Stimulated activated CD4-positive, alpha-beta T cell treated with anti-CD3 and anti-CD28 coated beads, Interleukin-1b, Interleukin-23, amount 100 ng/mL, for 1 hour (primary cell): ENCODE measurements at places on chromosomes 12 and 14.

GRCh38 chr12:92248977-92249376, 103.3 kb upstream of the BTG1 start:
- no peak for DNase-seq

GRCh38 chr14:68688872-68689371, 103.9 kb downstream of the ZFP36L1 start:
- DNase-seq, result no peak

DNA sequence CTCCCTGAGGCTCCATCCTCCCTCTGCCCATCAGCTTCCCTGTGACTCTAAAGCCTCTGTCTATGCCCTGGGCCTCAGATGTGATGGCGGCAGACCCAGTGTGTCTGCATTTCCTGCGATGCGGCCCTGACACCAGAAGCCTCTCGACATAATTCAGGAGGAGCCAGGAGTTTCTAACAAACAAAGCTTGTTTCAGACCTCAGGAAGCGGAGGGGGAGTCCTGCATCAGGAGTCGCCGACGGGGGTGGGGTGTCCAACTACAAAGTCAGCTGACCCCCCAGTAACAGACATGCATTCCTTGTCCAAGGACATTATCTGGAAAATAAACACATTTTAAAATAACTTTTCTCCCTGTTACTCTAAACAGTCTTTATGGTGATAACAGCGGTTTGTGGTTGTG, 167.5 kb downstream of the DPF3 start:
- no peak for DNase-seq

DNA sequence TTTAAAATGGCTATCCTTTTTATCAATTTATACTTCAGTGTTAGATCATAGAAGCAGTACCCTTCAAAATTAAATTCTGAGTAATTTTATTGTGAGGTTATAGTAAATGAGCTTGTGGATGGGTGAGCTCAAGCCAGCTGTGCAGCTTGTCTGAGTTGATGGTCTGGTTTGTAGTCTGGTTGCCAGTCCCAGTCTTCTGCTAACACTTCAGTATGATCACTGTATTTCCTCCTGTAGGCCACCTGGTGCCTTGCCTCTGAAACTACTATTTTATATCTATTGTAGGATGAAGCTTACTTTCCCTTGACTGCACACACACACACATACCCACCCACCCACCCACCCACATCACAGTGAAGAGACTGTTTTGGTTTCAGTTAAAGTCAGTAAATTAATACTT, 496.4 kb downstream of the PCNX1 start:
- DNase-seq, result no peak

DNA sequence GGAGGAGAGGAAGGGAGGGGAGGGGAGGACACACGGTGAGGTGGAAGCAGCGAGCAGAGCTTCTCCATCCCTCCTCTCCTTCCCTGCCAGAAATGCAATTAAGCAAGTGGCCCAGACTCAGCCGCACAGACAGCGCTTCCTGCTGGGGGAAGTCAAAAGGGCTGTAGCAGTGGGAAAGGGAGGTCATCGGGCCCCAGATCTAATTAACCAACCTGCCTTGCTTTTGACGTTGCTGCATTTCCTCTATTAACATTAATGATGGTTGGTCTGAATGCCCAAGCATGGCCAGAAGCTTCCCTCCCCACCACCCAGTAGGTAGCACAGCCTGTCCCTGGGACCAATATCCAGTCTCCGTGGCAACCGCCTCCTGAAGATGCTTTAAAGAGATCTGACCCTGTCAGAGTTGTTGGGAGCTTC, 4.6 kb upstream of the NGB start:
- no peak for DNase-seq

- DNase-seq, result no peak
Observed at GRCh38 chr12:104598342-104599271, 141.9 kb downstream of the CHST11 start.

- DNase-seq, result no peak
Observed at GRCh38 chr14:29054119-29054518, 287.5 kb downstream of the FOXG1 start.

DNA sequence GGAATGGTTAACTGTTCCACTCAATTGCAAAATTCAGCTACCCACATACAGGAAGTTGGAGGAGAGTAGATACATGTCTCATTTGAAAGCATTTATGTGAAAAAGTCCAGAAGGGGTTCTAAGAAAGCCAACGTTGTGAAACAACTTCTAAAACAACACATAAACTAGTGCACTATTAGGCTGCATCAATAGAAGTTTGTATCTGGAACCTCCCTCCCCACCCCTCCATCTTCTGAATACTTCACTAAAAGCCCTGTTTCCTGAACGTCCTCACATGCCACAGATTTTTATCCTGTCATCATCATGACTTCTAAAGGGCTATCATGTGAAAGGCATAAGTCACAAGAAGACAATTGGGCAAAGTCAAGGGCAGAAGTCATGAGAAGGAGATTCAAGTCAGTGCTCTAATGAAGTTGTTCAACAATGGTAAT, 5.5 kb downstream of the KRT79 start:
- no peak for DNase-seq

GRCh38 chr14:54727929-54728328, 161.0 kb downstream of the SAMD4A start:
- no peak for DNase-seq
